ENCODE measurements at places on chromosomes 16 and 17.

DNA sequence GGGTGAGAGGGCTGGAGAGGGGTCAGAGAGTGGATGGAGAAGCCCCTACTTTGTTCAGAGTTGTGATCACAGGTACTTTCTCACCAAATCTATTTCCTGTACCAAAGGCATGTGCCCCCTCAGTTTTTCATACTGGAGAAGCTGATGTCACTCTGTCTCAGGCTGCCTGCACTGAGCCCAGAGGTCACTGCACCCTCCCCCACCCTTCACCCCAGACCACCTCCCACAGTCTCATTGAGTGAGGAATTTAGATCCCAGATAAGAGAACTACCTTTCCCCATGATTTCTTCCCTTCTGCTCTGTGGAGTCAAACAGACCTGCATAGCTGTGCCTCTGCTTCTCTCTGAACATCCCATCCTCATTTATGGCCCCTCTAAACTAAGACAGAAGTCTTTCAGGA, 140.0 kb upstream of the IRX6 start:
- DNase-seq, result no peak

DNA sequence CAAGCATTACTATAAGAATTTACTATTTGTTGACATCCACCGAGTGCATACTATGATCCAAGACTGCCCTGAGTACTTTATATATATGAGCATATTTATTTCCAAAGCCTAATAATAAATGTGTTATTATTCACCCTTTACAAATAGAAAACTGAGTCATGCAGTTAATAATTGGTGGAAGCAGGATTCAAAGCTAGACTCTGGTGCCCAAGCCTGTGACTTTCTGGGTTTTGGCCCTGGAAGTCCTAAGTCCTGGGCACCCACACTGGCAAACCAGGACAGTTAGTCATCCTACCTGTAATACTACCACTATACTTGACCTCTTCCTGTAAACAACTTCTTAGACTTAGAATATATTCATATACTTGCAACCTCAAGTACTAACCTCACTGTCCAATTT, 257.4 kb upstream of the IRX5 start:
- no peak for DNase-seq

DNA sequence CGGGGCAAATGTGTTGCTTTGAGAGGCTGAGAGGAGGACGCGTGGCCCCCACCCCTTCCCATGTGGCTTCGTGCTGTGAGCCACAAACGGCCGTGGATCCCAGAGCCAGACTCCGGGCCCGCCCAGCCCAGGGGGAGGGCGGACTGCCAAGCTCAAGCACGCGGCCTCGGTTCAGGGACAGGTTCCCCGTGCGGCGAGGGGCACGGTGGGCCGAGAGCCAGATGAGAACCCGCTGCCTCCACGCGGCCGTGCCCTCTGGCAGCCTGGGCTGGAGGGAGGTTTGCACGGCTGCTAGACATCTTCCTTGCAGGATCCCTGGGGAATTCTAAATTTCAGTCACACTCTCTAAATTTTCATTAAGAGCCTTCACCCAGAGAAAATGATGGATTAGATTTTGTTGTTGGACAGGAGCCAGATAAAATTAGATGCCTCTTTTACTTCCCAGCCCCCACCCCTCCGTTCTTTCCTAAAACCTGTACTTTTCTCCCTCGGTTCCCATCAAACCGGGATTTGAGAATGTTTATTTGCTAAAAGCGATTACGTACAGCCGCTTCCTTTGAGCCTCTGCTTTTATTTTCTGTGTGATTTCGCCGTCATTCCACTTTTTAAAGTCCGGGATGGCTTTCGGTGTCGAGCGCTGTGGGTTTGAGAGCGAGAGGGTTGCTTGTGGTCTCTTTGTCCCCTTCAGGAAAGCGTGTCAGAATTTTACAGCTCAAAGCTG, 25.0 kb upstream of the GNG13 start:
- DNase-seq, result no peak

DNA sequence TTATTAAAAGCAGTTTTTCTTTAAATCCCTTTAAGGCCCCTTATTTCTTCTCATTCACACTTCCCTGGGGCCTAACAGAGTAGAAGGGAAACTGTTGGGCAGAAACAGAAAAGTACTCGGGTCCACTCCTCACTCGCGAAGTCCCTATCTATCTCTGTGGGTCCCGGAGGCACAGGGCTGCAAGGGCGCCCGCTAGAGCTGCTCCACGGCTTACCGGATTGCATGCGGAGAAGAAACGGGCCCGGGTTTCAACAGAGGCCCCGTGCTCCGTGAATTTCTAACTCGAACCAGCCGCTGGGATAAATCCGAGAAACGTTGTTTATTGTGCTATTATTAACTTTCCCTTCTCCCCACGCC, 4.3 kb downstream of the CBLN1 start:
- no peak for DNase-seq

GRCh38 chr17:6429266-6429665, 5.7 kb downstream of the AIPL1 start:
- no peak for DNase-seq

DNA sequence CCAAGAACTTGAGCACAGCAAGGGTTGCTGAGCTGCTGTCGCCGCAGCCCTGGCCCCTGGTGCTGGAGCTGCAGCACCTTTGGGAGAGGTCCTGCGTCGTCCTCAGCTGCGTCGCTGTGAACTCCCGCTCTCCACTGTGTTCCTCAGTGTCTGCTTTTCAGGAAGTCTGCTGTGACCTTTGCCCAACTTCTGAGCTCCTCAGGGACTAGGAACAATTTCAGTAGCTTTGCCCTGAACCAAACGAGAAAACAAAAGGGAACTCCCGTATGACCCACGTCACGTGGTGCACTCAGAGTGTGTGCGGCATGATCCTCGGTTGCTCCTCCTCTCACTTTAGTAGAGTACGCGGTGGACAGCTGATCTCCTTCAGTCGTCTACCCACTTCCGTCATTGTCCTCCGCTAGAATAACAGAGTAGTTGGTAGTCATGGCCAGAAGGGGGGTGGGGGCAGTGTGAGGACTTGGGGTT, 44.2 kb downstream of the WDR45B start:
- no peak for DNase-seq

DNA sequence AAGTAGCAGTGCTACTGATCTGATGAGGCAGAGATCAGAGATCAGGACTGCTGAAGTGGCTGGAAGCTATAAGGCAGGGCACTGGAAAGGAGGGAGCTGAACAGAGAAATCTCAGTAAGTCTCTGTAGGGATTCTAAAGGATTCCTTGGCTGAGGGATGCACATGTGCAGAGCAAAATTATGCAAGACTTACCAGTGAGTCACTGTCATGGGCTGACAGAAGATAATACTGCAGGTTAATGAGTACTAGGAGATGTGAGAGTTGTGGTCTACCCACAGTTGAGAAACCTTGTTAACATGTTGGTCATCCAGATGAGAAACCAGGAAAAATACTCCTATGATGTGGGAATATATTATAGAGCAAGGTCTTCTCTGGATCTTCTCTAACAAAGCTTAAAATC, 378.1 kb downstream of the HAPSTR1 start:
- no peak for DNase-seq

- no peak for DNase-seq
These were observed 2.1 kb downstream of the SSTR2 start for GRCh38 chr17:73166731-73167581.

- no peak for DNase-seq
These were observed 97.4 kb upstream of the CIBAR2 start for GRCh38 chr16:85209526-85210121.

DNA sequence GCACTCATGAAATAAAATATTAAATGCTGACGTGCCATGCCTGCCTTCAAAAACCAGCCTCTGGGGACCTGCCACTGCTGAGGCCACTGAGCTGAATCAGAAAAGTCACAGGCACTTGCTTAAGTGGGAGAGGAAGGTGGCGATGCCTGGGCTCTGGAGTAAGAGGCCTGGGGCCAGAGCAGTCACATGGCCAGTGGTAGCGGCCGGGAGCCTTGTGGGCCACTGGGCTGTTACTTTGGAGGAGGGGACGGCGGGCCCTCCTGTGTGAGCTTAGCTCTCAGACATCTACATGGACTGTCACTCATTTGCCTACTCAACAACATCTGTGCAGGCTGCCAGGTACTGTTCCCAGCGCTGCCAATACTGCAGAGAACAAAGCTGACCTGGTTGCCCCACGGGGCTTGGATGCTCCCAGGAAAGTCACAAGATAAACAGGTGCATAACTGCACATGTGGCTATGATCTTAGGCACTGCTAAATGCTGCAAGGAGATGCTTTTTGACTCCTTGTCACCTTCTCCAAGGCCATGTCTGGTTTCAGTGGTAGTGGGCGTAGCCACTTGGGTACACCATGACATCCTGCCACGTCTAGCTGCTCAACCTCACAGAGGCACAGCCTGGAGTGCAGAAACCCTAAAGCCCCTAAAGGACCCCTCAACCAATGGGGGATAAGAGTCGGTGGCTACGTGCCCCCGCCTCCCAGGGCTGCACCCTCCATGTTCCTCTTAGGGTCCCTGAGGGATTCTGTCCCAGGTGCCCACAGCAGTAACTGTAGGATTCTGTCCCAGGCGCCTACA, 11.6 kb downstream of the COTL1 start:
- no peak for DNase-seq

DNA sequence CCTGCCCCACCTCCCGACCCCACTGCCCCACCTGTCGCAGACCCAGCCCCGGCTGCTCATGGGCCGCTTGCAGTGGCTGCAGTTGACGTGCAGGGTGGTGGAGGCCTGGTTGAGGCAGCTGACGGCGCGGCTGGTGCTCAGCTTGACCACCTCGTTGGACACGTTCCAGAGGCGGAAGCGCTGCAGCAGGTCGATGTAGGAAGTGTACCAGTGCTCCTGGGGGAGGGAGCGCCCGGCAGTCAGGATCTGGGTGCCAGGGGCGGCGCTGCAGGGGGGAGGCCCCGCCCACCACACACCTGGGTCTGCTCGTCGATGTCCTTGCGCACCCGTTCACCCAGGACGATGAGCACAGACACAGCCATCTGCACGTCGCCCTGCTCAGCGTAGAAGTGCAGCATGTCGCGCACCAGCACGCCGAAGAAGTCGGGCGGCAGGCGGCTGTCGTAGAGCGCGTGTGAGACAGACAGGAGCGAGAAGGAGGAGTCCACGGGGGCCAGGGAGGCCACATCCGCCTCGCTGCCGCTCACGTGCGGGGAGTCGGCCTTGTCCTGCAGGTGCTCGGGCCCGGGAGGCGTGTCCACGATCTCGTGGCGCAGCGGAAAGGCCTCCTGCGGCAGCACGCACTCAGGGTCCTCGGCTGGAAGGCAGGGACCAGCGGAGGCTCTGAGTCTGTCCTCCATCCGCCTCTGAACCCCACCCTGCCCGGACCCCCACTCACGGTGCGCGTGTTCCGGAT, 995 bp upstream of the JMJD8 start:
- no peak for DNase-seq

DNA sequence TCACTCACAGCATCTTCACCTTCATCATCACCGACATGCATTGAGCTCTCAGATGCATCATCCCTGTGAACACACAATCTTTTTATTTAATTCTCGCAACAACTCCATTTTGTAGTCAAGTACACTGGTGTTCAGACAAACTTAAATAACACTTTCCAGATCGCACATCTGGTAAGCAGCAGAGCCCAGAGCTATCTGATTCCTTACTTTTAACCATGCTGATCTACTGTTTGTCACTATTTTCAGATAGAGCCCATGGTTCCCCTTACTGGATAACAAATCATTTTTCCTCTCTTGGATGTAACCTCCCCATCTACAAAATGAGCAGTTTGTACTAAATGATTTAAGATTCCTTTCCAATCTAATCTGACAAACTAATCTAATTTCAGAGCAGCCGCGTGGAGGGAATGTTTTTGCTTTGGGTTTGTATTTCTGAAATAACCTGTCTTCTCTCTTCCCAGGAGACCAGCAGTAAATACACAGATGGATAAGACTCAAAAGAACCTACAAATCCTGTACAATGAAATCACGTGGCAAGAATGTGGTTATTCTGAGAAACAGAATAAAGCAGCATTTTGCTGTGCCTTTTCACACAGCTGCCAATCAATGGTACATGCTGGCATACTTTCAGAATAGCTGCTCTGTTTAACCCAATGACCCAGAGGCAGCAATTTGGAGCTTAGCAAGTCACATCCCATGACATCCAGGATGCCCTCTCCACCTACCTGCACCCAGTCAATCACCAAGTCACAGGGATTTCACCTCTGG, 72.9 kb upstream of the CCL2 start:
- DNase-seq, result no peak

DNA sequence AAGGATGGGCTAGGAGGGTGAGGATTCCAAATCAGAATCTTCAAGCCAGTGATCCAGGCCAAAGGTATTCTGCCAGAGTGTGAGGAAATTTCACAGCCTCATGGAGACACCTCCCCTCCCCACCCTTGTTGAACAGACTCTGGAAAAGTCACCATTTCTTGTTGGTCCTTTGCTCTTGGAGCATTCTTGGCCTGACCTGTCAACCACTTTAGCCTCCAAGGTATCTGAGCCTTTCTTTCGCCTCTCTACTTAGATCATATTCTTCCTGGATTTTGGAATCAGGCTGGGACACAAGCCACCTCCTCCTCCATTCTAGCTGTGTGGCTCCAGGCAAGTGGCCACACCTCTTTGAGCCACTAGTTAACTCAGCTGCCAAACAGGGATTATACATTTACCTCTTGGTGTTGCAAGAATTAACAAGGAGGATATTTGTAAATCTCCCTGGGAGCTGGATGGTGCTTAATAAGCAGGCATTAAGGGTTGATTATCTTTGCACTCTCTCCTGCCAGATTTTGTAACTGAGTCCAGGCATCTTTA, 193.5 kb downstream of the WWOX start:
- DNase-seq, result no peak

DNA sequence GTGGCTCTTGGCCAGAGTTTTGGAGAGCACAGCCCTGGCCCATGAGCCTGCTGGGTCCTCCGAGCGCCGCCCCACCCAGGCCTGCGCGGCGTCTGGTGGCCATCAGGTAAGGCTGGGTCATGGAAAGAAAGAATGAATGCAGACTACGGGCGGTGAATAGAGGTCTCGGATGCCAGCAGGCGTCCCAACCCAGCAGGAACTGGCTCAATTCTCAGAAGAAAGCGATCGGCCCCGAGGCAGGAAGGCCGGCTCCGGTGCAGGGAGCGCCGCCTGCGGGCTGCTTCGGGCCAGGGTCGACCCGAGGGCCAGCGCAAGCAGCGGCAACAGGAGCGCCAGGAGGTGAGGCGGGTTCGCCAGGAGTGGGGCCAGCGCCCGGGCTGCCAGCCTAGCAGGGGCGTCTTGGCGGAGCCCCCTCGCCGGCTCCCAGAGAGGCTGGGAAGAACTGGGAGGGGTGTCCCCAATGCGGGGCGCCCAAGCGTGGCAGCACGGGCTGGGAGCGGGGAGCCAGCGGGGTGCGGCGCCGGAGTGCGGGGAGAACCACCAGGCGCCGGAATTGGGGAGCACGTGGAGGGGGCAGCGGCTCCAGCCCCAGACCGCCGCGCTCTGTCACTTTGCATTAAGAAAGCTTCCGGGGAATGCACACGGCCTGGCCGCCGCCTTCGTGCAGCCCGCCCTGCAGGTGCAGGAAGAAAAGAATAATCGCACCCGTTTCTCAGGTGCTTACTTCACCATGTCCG, 7.1 kb upstream of the TMC5 start:
- peak; percentile 7 for DNase-seq

- DNase-seq, result no peak
These were observed 2.0 kb downstream of the GSG1L start for GRCh38 chr16:28061352-28062101.

GRCh38 chr17:44749076-44749979, 9.5 kb upstream of the ADAM11 start:
- DNase-seq, result no peak

GRCh38 chr17:72476134-72476533, 355.3 kb downstream of the SOX9 start:
- DNase-seq, result no peak

All from dermis microvascular lymphatic vessel endothelial cell (primary cell).